ENCODE measurements at places on chromosomes 3 and 15. TPM values are rescaled to one million over a fixed set of nuclear protein-coding genes. Genes with fewer than 3 reads are reported as not detected.

The PLA1A gene
- not detected for total RNA-seq

The ATP8B4 gene
- total RNA-seq: 4.5 TPM

The LRRN1 gene
- total RNA-seq: 157 TPM

The ANKRD34C gene
- not detected for total RNA-seq

The CHRD gene
- total RNA-seq: 0.66 TPM

The TIMMDC1 gene
- total RNA-seq: 62.2 TPM

The FOXL2NB gene
- total RNA-seq: 10.0 TPM

The ABI3BP gene
- total RNA-seq: 0.39 TPM

The UBAP1L gene
- total RNA-seq: 1.4 TPM

The ISLR2 gene
- total RNA-seq: 0.27 TPM

The PCCB gene
- 76.8 TPM for total RNA-seq

The CADPS gene
- total RNA-seq: 16.4 TPM

The MUC20 gene
- not detected for total RNA-seq

The P2RY13 gene
- total RNA-seq: not detected

The CNTN4 gene
- total RNA-seq: 1.1 TPM

The CPNE9 gene
- total RNA-seq: 7.8 TPM

The GOLGA8S gene
- not detected for total RNA-seq

The LDHAL6B gene
- total RNA-seq: not detected

The MYRIP gene
- 1.8 TPM for total RNA-seq

The ACAN gene
- total RNA-seq: 4.5 TPM

The CHDH gene
- 31.4 TPM for total RNA-seq

The EXD1 gene
- total RNA-seq: not detected

The TIMP4 gene
- total RNA-seq: 16.1 TPM

The TM6SF1 gene
- total RNA-seq: 1.8 TPM
